ENCODE measurements at places on chromosomes 5 and 9.

DNA sequence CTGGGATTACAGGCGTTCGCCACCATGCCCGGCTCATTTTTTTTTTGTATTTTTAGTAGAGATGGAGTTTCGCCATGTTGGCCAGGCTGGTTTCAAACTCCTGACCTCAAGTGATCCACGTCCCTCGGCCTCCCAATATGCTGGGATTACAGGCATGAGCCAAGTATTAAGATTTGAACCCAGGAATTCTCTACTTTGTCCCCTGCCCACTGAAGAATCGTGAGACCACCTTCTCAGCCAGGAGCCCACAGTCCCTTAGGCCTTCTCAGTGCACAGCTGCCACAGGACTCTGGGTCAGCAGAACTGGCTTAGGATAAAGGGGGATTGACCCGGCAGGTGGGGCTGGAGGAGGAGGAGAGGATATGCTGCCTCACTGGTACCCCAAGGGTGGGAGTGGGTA lies 13.4 kb downstream of the OLFML2A start:
- DNase-seq = no peak

GRCh38 chr9:134995792-134996120 lies 78.0 kb upstream of the FCN1 start:
- DNase-seq = no peak

- DNase-seq = no peak
These were observed 455.9 kb downstream of the ENC1 start for GRCh38 chr5:74184649-74185048.

- no peak for DNase-seq
These were observed 57.4 kb upstream of the CDH12 start for GRCh38 chr5:22910523-22910922.

- no peak for DNase-seq
These were observed 347.0 kb upstream of the SLC30A5 start for GRCh38 chr5:68746643-68747420.

DNA sequence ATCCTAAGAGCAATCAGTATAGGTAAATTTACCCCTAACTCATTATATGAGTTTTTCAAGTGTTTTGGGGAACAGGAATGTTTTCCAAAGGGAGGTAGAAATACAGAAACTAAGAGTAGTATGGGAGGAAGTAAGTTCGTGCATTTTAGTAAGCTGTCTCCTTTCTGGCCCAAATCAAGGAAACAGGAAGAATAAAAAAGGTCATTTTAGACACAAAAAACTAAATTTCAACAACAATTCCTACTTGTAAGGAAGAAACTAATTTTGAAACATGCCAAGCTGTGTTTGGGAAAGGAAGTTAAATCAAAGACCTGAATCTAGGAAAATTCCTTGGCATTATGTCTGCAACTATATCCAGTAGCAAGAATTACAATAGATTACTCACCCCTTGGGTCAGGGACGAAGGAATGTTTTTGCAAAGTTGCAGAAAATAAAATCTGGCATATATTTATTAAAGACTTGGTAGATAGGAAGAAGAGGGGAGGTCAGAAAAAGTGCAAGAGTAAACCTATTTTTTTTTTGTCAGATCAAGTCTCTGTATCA lies 6.5 kb upstream of the RPS6 start:
- no peak for DNase-seq

- DNase-seq = no peak
These were observed 5.4 kb downstream of the MED22 start for GRCh38 chr9:133342570-133342969.

DNA sequence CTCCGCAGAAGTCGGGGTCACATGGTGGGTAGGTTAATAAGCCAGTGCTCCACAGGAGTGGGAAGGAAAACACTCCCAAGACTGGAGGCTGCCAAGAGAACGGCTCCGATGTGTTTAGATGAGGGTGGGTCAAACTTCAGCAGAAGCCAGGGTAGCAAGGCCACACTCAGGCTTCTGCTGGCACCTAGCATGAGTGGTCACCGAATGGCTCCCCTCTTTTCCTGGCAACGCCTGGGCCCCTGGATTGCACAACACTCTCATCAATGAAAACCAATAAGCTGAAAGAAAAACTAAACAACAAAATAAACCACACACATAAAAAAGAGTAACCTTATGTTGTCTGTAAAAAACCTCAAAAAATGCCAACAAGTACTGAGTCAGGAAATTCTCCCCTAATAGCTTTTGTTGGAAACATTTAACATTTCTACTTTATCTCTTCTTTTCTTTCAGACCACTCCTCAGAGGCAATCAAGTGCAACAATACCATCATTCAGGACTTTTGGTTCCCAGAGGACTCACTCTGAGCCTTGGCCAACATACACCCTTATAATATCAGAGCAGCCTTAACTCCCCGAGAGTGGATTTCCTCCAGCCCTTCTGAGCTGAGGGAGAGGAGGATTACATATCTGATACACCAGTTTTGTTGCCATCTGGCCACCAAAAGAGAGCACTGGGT lies 279.9 kb downstream of the ENC1 start:
- no peak for DNase-seq

DNA sequence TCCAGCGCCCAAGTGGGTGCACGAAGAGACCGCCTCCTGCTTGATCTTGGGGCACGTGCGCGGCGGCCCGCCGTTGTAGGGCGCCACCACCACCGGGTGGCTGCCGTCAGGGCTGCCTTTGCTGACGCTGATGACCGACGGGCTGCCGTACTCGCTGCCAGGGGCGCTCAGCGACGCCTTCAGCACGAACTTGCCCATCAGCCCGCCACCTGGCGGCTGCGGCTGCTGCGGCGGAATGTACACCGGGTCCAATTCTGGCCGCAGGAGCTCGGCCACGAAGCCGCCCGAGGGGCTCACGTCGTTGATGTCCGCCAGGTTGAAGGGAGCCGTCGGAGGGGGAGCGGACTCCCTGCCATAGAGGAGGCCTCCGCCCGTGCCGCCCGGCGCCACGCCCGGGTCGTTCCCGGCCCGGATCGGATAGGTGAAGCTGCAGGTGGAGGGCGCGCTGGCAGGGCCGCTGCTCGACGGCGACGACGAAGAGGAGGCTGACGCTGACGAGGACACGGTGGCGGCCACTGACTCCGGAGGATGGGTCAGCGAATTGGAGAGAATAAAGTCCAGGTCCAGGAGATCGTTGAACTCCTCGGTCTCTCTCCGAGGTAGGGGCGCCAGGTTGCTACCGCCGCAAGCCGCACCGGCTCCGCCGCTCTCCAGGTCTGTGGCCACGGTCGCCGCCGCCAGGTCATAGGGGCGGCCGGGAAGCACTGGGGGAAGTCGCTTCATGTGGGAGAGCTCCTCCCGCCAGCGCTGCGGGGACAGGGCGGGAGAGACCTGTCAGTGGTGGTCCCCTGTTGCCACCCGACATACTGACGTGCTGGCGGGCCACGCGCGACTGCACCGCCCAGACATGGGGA lies 1.8 kb downstream of the KLF4 start:
- DNase-seq = no peak

DNA sequence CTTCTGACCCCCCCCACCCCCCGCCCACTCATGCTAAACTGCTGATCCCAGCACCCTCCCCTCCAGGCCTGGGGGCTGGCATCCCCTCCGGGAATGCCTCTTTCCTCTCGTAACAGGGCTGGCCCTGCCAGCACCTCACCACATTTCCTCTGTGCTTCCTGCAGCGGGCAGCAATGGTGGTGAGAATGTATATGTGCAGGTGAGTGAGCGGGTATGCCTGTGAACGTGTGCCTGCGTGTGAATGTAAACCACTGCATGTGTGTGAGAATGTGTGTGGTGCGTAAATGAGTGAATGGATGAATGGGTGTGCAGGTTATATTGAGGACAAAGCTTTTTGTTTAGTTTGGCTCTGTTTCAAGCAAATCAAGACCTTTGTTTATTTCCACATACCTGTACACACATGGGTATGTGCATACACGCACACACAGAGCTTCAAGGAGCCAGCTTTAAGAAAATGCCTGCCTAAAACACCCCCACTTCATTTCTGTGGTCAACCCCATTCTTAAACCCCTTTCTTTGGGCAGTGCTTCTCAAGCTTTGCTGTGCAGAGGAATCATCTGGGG lies 95.7 kb upstream of the SHB start:
- DNase-seq = no peak
